Muscle of arm (tissue), 14 donors: ENCODE measurements at places on chromosomes 3 and 15.

GRCh38 chr3:99023590-99024192 lies 122.2 kb upstream of the DCBLD2 start:
- DNase-seq = peak; percentile 23

- DNase-seq = no peak
These were observed 34.6 kb downstream of the HSPBAP1 start for GRCh38 chr3:122758877-122759560.

DNA sequence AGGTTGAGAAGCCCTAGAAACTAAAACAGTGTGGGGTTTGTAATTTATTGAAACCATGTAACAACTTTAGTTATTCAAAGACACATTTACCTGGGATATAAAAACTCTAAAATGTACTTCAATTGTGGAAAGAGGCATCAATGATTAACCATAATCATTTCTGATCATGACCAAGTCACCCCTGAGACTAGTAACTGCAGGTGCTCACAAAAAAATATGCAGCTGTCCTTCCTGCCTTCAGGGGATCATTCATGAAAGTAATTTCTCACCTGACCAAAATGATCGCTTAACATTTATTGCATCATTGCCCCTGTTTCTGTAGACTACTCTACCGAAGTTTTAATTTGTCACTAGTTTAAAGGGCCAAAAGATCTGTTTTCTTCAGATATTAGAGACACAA lies 9.0 kb downstream of the ACP3 start:
- DNase-seq = no peak

DNA sequence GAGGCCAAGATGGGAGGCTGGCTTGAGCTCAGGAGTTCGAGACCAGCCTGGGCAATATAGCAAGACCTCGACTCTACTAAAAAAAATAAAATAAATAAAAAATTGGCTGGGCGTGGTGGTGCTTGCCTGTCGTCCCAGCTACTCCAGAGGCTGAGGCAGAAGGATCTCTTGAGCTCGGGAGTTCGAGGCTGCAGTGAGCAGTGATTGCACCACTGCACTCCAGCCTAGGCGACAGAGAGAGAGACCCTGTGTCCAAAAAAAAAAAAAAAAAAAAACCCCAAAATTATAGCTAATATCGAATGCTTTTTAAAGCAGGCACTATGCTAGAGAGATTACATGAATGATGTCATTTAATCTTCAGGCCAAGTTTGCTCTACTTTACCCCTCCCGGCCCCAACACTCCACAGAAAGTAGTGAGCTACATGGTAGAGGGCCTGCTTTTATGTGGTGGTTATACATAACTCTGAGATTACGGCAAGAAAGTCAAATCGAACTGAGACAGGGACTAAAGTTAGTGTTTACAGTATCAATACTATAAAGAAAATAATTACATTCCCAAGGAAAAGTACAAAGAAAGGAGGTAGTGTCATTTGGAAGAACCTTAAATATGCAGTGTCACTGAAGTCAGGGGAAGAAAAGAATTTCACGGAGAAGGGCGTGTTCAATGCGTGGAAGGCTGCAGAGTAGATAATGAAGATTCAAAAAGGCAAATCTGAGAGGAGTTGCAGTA lies 1.1 kb downstream of the ADPGK start:
- DNase-seq = no peak

DNA sequence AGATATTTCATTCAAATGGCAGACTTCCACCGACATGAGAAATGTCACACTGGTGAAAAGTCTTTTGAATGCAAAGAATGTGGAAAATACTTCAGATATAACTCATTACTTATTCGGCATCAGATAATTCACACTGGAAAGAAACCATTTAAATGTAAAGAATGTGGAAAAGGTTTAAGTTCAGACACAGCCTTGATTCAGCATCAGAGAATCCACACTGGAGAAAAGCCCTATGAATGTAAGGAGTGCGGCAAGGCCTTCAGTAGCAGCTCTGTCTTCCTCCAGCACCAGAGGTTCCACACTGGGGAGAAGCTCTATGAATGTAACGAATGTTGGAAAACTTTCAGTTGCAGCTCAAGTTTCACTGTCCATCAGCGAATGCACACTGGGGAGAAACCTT lies 8.6 kb upstream of the ZNF621 start:
- no peak for DNase-seq

DNA sequence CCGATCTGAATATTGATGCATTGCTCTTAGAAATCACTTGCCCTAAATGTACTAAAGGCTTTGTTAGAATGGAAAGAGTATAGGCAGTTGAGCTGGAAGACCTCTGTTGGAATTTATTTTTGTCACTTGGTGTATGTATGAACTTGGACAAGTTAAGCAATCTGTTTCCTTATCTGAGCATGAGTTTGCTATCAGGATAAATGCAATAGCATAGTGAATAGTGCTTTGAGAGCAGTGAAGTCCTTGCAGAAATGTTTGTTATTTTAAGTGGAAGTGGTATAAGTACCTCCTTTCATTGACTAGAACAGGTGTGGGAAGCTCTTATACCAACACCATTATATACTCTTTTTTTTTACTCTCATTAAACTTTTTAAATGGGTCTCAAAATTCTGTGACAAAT lies 146.4 kb upstream of the ONECUT1 start:
- DNase-seq = no peak

DNA sequence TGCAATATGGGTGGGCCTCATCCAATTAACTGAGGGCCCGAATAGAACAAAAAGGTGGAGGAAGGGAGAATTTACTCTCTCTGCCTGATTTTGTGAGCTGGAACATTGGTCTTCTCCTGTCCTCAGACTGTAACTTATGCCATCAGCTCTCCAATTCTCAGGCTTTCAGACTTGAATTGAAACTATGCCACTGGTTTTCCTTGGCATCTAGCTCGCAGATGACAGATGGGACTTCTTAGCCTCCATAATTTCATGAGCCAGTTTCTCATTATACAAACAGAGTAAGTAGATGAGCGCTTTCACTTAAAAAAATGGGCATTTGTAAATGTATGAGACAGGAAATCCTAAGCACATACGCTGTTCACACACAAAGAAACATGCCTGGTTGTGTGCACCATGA lies 8.7 kb upstream of the PTX3 start:
- no peak for DNase-seq

- no peak for DNase-seq
These were observed 32.7 kb upstream of the CD96 start for GRCh38 chr3:111509308-111509707.

DNA sequence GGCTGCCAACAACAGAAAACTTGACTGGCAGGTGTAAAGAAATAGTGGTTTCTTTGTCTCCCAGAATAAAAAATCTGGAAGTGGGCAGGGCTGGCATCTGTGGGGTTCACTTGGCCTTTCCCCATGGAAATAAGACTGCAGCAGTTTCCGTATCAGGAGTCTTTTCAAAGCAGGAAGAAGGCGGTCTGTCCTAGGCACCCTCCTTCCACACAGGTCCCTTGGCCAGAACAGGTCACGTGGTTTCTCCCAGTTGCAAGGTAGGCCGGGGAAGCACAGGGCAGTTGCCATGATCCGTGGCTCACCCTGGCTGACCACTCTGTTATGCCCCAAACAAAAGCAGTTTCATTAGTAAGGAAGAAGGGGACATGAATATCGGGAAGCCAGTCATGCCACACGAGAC lies 45.4 kb downstream of the ZDHHC19 start:
- no peak for DNase-seq

- DNase-seq = no peak
These were observed 58.9 kb downstream of the EIF3J start for GRCh38 chr15:44595656-44596510.

GRCh38 chr3:114623420-114624046 lies 329.7 kb downstream of the TIGIT start:
- no peak for DNase-seq

DNA sequence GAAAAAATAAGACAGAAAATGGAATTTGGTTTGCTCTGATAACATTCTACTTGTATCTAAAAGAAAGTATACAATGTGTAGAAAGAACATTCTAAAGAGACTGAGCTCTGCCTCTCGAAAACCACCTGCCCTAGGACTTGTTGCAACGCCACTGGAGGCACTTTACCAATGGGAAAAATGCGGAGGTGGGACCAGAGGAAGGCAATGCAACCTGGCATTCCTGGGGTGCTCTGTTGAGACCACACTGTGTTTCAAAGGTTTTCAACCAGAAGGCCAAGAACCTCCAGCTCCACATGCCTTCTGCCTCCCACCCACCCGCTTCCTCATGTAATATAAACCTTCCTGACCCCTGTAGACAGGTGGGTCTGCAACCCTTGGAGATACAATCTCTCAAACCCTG lies 4.5 kb downstream of the PROK2 start:
- no peak for DNase-seq

DNA sequence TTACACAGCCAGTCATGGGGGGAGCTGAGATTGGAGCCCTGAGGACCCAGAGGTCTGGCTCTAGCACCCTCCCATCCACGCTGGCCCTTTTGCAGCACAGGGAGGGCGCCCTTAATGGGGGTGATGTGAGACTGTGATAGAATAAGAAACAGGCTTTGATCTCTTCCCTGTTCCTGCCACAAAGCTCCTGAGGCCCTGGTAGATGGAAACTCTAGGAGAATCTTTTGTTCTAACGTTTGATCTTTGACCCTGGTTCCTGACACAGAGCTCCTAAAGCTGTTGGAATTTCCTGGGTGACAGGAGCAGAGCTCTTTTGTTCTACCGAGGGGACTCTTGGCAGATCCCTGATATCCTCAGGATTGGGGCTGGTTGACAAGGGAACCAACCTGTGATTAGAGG lies 1.2 kb upstream of the UROC1 start:
- no peak for DNase-seq

DNA sequence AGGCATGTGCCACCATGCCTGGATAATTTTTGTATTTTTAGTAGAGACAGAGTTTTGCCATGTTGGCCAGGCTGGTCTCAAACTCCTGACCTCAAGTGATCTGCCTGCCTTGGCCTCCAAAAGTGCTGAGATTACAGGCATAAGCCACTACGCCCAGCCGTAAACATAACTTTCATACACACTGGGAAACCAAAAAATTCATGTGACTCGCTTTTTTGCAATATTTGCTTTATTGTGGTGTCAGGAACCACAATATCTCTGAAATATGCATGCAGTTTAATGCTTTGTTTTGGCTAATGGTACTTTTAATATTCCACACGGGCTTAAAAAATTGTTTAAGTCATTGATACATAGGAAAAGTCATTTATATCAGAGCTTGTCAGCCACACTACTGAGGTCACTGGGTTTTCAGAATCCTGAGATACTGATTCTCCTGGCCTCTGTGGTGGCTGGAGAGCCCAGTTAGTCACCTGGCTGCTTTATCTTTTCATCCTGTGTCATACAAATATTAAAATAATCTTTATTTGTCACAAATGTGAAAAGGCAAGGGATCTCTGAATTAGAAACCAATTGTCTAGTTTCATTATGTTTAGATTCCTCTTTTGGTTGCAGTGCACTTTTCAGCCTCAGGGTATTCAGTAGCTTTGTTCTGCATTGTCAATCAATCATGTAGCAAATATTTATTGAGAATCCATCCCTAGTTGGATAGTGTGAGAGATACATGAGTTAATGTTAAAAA lies 10.0 kb downstream of the TMEM62 start:
- no peak for DNase-seq

DNA sequence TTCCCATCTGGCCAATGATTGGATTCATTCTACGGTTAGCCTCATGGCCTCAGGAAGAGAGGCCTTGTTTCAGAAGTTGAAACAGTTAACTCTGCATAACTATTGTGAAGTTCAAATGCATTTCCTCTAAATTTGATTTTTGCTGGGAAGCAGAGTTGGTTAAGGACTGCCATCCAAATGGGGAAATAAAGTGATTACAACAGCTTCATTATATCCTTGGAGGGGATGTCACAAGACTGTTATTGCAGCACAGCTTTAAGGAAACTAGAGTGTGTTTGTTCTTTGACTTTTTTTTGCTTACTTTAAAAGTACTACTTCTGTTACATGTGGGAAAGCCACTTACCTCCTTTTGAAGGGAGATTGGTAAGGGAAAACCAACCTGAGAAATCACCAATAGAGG lies 164.8 kb downstream of the AKAP13 start:
- no peak for DNase-seq

DNA sequence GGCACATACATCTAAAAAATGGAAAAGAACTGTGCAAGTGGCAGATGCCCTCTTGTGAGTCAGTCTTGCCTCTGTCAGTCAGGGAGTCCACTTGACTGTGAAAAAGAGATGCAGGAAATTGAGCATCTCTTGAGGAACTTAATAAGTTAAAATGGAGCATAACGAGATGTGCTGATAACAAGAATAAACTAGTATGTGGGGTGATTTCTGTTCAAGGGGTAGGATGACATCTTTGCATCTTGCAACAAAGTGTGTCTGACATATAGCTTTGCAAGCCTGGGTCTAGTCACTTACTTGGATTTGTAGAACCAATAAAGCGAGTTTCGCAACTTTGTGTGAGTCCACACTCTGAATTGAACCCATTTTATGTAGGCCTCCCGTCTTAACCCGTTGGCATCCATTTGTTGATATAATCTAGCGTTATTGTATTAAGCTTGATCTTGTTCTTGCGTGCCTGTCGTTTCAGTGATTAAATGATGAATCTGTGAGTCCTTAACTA lies 2.2 kb downstream of the USP3 start:
- DNase-seq = no peak

DNA sequence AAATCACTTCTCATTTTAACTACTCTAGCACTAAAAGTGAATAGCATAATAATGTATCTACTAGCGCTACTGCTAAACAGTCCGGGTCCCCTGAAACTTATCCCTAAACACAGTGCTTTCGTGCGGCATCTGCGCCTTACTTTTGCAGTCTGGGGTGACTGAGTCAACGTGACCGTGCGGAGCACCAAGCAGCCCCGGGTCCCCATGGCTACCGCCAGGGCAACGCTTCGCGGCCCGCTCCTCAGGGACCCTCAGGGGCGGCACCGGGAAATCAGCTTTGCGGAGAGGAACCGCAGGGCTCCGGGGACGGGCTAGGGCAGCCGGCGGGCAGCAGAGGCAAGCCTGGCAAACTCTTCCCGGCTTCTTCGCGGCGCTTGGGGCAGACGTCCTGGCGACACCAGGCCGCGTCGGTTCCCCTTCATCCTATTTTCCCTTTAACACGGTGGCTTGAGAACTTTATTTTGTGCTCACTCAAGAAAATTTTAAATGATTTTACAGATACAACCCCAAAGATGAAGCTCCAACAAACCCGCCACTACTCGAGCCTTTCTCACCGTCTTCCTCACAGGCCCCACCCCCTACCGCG lies 757 bp upstream of the DIPK2A start:
- DNase-seq = no peak

DNA sequence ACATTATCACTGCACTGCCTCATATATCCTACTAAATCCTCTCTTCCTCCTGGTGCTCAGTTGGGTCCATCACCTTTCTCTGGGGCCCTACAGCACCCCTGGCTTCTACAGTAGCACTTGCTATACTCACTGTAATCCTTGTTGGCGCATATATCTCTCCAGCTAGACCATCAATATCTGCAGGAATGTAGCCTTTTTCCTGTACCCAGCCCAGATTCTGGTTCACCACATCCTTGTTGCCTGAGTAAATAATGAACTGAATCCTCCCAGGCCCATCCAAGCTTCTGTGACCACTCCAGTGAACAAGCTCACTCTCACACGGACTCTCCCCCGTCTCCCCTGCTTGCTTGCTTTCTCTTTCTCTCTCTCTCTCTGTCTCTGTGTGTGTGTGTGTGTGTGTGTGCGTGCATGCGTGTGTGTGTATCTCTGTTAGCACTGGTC lies 62.5 kb upstream of the LIPC start:
- no peak for DNase-seq

- no peak for DNase-seq
These were observed 33.4 kb downstream of the LEKR1 start for GRCh38 chr3:156859578-156859977.
